ENCODE measurements at places on chromosomes 6 and 20.

DNA sequence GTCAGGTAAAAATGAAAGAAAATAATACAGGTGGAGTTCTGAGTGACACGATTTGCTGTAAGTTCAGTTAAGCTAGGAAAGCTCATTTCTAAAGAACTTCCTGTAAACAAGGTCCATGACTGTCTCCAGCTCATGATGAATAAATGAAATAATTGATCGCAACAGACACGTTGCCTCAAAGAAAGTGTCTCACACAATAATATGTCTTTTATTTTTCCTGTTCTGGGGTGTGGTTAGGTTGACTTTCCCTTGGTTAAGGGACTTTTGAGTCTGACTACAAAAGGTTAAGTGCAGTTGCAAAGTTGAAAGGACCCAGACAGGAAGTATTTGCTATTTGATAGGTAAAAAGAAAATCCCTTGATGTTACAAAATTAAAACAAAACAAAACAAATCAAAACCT lies 304.2 kb upstream of the PRDM1 start:
- no peak for DNase-seq

GRCh38 chr6:53682632-53683031 lies 17.1 kb upstream of the KLHL31 start:
- DNase-seq, result no peak

- DNase-seq, result no peak
These were observed 7.6 kb downstream of the MAPK14 start for GRCh38 chr6:36035225-36035624.

DNA sequence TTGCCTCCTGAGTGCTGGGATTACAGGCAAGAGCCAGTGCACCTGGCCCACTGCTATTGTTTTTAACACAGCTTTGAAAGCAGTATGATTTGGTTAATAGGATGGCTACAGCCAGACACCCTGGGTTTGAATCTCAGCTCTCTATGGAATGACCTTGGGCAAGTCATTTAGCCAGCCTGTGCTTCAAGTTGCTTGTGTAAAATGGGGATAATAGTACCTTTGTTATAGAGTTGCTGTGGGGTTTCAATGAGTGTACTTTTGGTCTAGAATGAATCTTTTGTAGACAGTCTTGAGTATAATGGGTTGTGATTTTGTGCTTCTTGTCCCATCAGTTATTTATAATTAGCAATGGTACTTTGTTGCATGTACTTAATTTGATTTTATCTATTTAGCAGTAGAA lies 70.9 kb downstream of the JARID2 start:
- no peak for DNase-seq

All from left colon (tissue), 2 donors.